Stimulated activated CD8-positive, alpha-beta memory T cell treated with anti-CD3 and anti-CD28 coated beads, Interleukin-4, amount 100 ng/mL, for 4 hours (primary cell): ENCODE measurements at places on chromosomes 2 and 18.

DNA sequence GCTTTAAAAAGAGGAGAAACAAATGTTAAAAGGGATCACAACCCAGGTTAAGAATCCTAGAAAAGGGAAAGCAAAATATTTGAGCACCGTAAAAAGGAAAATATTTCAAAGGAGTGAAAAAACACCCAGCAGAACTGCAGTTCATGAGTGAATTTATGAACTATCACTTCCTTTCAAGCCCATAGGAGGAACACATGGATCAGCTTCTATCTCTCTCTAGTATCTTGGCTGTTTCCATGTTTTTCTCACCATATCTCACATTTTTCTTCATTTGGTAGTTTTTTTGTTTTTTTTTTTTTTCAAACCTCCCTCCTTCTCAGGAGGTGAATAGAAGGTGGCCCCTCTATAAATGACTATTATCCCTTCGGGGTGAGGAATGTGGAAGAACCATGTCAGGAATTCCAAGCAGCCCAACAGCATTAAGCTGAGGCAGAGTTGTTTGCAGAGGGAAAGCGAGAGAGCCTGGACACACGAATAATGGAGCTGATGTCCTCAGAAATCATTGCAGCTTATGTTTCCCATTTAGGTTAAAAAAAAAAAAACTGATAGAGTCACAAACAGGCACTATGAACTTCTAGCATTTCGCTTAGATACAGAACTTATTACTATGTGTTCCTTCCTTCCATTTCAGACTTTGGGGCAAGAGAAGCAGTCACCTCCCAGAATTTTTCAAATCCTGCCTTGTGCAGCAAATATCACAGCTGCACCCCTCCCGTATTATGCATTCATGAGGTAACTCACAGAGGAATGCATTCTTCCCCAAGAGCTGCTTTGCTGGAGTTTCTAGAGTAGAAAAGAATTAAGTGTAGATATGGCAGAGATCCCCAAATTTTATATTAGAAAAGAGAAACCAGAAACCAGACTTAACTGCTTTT lies 315.6 kb downstream of the IRS1 start:
- no peak for DNase-seq

DNA sequence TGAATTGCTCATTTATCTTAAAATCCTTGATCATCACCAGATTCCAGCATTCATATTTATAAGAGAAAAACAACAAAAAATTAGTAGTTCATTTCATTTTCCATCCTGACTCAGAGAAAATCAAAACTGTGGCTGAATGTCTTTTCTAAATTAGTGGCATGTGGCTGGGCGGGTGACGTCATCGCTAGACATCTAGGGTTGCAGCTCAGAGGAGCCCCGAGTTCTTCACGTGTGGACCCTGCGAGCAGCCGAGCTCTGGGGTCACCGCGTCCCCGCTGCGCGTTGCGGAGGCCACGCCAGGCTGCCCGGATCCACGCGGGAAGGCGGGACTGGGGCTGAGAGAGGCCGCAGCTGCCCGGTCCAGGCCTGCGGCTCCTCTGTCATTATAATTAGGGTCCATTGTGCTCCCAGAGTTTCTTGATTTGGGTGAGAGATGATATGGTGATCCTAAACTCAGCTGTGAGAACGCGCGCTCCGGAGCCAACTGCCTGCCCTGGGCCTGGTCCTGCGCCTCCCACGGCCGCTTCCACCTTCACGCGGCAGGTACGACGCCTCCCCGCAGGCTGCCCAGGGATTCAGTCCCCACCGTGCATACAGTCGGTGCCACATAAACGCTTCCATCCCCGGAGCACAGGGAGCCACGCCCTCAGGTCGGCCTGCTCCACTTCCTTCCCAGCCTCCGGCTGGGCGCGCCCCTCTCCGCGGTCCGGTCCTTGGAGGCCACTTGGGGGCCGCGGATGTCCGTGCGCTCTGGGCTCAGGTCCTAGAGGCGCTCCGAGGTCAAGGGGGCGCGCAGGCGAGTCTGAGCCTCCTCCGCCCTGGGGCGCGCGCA lies 56.5 kb downstream of the TMEM18 start:
- DNase-seq: no peak

DNA sequence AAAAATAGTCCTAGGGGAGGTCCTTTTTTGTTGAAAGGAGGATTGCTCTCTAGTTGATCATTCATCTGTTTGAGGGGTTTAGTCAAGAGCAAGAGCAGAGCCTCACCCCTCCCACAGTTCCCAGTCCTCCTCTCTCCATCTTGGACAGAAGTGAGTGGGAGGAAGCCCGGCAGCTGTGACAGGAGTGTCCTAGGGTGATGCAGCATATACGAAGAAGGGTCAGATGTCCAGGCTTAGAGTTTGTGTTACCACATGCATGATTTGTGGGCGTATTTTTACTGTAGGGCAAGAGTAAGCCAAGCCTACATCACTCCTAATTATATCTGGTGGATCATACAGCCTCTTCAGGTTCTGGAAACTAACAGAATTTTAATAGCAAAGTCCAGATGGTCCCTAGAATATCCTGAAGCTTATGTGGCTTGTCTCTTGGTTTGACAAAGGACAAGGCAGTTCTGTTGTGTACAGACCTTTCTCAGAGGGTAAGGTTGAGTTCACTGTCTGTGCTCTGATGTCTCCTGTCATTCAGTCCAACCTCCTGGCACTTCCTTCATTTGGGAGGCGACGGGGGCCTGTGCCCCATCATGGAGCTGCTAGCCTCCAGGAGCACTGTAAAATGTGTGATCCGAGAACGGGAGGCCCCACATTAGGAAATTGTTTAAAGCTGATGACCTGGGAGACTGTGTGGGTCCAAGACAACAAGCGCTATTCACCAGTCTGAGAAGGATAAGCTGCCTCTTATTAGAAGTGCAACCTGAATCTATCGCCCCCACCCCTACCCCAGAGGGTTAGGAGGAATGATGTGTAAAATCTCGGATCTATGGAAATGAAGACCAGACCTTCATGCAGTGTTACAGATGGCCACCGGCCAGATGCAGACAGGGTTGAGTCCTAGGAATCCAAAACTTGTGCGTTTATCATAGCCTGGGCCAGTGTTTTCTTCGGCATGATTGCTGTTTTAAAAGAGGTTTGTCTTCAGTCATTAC lies 6.9 kb downstream of the CEP68 start:
- DNase-seq: no peak

DNA sequence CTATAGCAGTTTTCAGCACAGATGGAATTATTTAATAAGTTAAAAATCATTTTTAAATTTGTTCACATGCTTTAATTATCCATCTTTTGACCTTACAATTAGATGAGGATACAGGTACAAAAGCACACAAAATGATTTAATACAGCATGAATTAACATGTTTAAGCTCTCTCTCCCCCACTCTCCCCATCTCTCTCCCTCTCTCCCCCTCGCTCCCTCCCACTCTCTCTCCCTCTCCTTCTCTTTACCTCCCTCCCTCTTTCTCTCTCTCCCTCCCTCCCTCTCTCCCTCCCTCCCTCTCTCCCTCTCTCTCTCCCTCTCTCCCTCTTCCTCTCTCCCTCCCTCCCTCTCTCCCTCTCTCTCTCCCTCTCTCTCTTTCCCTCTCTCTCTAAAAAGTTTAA lies 7.6 kb downstream of the NBAS start:
- no peak for DNase-seq
